ENCODE measurements at places on chromosomes 4 and X.
A peak's percentile ranks its signal among the peaks of the same experiment; 100 is the strongest.

DNA sequence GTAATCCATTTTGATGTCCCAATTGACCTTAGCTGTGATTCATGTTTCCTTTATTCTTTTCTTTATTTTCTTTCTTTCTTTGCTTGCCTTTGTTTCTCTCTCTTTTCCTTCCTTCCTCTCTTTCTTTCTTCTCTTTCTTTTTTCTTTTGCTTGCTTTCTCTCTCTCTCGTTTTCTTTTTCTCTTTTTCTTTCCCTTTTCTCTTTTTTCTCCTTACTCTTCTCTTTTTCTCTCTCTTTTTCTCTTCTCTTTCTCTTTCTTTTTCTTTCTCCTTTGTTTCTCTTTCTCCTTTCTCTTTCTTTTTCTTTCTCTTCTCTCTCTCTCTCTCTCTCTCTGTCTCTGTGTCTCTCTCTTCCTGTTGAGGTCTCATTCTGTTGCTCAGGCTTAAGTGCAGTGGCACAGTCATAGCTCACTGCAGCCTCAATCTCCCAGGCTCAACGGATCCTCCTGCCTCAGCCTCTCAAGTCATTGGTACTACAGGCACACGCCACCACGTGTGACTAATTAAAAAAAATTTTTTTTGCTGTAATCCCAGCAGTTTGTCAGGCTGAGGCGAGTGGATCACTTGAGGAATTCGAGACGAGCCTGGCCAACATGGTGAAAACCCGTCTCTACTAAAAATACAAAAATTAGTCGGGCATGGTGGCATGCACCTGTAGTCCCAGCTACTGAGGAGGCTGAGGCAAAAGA, 8.0 kb upstream of the DHRSX start:
- no peak for DNase-seq

DNA sequence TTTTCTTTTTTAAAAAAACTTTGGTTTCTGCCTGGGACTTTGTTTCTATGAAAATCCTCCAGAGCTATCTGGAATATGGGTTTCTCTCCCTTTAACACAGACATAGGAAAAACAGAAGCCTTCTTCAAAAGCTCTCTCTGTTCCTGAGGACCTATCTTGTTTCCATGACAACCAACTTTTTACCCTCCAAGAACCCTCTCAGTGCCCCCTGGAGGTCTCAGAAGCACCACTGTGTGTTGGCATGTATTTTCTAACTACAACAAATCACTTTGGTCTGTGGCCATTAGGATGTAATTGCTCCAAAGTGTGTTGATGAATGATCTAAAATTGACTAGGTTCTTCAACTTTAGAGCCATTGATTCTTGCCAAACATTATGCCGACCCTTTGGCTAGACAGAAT, 1331.6 kb downstream of the ADGRL3 start:
- DNase-seq = no peak

DNA sequence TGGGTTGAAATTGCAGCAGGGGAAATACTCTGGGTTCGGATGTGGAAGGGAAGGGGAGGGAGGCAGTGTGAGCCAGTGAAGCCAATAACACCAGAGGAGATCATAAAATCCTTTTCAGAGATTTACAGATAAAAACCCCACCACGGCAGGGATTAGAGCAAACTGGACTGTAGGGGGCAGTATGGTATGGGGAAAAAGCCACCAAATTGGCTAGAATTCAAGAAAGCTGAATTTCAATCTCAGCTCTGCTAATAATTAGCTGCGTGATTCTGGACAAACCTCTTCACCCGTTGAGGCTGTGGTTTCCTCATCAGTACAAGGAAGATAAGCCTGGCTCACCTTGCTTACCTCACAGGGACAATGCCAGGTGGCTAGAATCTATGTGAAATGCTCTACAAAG, 108.1 kb downstream of the ATG4A start:
- peak; percentile 44 for DNase-seq

GRCh38 chr4:85740431-85740861, 265.5 kb downstream of the ARHGAP24 start:
- no peak for DNase-seq

DNA sequence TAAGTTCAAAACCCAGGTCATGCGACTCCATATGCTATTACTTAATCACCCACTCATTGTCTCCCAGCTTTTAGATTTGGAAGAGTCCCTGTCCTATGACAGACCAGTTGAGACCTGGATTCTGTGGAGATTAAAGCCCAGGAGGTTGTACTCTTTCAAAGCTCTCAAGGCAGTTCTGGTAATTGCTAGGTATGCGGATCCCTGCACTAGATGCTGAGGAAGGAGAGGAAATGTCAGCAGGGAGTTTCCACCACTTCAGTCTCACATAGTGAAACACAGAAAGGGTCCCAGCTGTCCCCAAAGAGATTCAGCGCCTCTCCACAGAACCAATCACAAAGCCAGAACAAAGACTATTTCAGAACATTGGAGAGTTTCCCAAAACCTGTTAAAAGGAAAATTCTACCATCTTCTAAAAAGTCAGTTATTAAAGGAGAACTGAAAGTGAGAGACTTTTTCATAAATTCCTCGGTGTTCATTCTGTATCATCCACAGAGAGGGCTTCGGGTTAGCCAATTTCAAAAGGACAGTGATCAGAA, 53.4 kb downstream of the IRF2 start:
- DNase-seq = no peak

GRCh38 chr4:35538807-35539206, 705.5 kb downstream of the ARAP2 start:
- no peak for DNase-seq

DNA sequence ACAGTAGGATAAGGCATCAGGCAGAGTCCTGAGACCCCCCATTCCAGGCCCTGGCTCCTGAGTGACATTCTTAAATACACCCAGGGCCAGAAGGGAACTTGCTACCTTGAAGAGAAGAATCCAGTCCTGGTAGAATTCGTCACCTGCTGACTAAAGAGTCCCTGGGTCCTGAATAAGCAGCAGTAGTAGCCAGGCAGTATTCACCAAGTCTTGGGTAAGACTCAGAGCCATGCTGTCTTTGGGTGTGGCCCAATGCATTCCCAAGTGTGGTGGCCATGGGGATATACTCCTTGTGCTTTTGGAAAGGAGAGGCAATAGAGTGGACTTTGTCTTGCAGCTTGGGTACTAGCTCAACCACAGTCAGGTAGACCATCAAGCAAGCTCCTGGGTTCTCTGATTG, 359.1 kb downstream of the DMD start:
- DNase-seq = no peak

GRCh38 chr4:3026540-3026939, 47.8 kb downstream of the HTT-AS start:
- DNase-seq = no peak

DNA sequence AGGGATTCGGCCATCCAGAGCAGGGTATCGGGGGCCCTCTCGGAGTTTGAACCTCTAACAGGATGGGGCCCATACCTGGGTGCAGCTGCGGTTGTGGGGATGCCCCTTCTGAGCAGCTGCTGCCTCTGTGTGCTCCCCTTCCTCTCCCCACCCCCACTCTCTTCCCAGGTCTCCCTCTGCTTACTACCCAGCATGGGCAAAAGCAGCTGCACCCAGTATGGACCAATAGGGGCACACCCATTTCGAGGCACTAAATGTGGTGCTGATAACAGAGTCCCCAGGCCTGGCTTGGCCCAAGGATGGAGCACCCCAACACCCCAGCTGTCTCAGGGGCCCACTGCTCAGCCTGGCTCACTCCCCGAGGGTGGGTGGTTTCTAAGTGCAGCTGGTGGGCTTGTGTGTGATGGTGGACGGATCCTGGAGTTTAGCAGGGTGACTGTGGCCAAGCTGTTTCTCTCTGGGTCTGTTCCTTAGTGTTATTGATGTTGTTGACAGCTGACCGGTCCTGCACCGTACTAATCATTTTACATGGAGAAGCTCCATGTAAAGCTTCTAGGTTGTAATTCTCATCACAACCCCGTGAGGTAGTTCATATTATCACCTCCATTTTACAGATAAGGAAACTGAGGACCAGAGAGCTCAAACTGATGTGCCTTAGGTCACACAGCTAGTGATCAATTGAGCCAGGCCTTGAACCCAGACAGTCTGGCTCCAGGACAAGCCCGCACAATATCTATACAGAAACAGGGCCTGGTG, 13.1 kb upstream of the KIAA0232 start:
- no peak for DNase-seq
